ENCODE measurements at places on chromosomes 6 and 20.

DNA sequence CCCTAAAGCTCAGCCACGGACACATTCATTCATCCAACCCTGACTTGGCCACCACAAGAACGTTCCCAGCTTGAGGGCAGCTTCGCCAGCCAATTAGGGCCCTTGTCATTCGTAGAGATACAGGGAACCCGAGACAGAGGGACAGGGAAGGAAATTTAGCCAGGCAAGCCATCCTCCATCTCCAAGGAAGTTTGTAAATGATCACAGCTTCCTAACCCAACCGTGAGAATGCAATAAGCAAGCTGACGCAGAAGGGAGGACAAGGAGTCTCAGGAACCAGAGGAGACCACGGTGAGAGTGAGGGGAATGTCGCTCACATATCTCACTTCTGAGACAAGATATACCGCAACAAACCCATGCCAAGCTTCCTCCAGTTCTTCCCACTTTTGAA, 1.4 kb downstream of the TRAM2 start:
- no peak for DNase-seq

GRCh38 chr6:43396408-43397149, 27.1 kb upstream of the ZNF318 start:
- DNase-seq: no peak

GRCh38 chr20:36439040-36439730, 102.1 kb upstream of the MYL9 start:
- DNase-seq: no peak

DNA sequence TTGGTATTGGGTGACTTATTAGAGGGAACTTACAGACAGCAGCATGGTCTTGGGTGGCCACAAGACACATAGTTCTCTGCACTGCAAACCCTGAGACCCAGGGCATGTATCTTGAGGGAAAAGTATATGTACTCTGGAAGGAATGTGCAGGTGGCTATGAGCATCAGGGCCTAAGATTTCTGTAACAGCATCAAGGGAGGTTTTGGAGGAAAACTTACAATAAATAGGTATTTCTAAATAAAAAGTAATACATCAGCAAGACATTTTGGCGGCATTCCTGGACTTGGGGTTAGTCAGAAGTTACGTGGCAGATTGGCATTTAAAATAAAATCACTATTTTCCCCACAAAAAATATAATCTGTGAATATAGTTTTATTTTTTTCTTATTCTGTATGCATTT, 8.0 kb upstream of the STX7 start:
- DNase-seq: no peak

Measured in brain pericyte (primary cell).